ENCODE measurements at places on chromosomes 4 and X.

DNA sequence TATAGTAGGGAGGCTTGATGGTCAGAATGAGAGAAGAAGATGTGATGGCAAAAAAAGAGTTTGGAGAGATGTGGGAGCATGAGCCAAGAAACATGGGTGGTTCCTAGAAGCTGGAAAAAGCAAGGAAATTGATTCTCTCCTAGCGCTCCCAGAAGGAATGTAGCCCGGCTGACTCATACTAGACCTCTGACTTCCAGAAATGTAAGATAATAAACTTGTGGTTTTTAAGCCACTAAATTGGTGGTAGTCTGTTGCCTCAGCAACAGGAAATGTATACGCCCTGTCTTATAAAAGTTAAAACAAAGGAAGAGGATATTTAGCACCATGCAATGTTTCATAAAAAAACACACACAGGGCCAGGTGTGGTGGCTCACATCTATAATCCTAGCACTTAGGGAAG is 182.7 kb upstream of the PCDH7 start:
- no peak for DNase-seq

DNA sequence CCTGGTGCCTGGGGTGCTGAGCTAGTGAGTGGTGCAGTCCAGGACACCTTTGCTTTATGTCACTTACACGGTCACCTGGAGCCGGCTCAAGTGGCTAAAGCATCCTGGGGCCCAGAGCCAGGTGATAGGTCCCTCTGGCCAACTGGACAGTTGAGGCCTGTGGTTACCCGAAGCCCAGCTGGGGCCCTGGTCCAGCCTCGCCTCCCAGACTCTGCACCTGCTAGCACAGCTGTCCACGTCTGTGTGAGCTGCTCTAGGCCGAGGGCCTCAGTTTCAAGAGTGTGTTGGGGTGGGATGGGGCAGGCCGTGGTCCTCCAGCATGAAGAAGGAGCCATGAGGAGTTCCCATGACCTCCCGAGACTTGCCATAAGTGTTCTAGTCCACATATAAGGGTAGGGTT is 7.7 kb upstream of the ADD1 start:
- no peak for DNase-seq

DNA sequence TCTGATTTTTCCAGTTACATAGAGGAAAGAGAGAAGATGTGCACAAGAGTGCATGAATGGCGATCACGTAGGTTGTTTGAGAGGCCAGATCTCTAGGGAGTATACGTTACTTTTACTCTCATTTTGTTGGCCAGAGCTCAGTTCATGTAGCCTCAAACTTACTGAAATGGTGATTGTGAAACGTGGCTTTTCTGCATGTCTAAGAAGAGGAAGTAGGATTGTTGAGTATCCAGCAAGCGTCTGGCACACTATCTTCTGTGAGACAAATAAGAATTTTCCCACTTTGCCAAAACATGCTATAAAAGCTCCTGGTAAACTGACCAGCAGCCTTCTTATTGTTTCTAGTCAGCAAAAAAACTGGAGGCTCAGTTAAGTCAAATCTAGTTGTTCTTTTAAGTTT is 264.5 kb upstream of the EMCN start:
- DNase-seq, result no peak

DNA sequence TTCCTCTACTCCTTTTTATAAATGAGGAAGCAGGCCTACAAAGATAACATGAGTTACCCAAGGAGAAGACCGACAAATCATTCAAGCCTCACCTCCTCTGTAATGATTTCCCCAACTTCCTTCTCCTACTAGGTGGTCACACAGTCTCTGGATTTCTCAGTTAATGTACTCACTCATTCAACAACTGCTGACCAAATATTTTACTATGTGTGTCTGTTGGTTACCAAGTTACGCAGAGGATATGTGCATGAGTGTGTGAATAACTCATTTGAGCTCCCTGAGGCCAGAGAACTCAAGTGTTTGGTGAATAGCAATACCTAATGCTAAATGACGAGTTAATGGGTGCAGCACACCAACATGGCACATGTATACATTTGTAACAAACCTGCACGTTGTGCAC is 10.4 kb downstream of the CASK start:
- DNase-seq, result no peak

DNA sequence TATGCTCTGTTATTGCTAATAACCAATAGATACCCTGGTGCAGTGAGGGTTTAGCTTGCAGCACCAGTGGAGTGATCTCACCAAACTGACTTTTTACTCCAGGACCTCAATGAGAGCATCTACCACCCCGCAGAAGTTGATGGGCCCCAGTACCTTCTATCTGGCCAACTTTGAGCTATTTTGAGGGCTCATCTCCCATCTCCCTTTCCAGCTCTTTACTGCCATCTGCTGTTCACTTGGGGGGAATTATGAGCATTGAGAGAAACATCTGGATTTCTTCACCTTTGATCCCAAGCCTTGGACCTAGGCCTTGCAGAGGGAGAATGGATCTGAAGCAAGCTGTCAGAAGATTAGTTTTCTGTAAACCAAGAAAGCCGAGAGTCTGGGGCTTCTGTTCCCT is 143.6 kb downstream of the TMEM164 start:
- DNase-seq, result peak; percentile 48

DNA sequence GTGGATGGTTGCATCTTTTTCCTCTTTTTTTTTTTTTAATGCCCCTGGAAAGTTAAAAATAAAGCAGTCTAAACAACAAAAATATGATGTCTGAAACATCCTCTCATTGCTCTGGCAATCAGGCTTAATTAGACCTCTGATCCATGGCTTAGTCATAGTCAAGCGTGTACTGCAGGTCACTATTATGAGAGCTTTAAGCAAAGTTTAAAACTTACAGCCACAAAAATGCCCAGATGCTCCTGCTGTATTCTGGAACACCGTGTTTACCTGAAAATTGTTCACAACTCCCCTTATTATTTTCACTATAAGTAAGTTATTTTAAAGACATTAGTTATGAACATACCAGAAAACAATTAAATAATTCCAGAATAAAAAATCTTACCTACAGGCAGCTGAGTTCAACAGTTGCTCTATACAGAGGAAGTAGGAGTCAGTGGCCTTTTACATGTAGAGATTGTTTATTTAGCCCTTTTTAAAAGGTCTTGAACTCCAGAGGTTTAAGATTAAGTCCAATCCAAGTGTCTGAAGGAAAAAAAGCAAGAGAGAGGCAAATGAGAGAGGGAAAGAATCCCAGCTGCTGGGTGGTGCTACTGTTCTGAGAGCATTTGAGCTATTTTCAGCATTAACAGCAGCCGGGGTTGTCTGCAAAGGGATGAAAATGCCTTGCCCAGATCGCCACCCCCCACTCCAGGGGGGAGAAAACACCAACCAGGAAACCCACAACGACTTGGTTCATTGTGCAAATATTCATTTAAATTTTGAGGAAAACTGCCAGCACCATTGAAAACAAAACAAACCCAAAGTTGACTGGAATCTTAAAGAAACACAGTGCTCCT is 36.9 kb downstream of the SORBS2 start:
- DNase-seq, result no peak

Data from CD4-positive, alpha-beta T cell treated with Interleukin-1 beta for 1 hour (primary cell).